ENCODE measurements at places on chromosomes 12 and 14.

- no peak for DNase-seq
Observed at GRCh38 chr14:37591311-37591940, 3.6 kb downstream of the FOXA1 start.

GRCh38 chr14:37807722-37808121 is 212.3 kb downstream of the TTC6 start:
- no peak for DNase-seq

DNA sequence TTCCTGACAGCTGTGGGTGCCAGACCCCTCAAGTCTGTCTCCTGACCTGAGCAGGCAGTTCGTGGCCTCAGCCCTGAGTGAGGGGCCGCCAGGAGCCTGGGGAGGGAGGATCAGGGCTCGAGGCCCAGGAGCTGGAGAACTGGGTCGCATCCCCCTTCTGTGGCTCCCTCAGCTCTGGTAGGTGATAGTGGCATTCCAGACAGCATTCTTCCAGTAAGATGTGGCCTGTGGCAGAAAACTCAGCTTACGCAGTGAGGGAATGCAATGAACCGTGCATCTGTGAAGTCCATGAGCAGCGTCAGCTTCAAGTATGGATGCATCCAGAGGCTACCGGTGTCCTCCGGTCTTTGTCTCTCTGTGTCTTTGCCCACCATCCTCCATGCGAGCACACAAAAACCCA is 28.4 kb upstream of the FBRSL1 start:
- DNase-seq = no peak

- no peak for DNase-seq
Observed at GRCh38 chr12:82040987-82041743, 282.0 kb upstream of the PPFIA2 start.

GRCh38 chr12:50925342-50925651 is 27.0 kb upstream of the HIGD1C start:
- DNase-seq = peak; percentile 84

GRCh38 chr12:12561371-12562015 is 1.2 kb downstream of the DUSP16 start:
- DNase-seq = no peak

DNA sequence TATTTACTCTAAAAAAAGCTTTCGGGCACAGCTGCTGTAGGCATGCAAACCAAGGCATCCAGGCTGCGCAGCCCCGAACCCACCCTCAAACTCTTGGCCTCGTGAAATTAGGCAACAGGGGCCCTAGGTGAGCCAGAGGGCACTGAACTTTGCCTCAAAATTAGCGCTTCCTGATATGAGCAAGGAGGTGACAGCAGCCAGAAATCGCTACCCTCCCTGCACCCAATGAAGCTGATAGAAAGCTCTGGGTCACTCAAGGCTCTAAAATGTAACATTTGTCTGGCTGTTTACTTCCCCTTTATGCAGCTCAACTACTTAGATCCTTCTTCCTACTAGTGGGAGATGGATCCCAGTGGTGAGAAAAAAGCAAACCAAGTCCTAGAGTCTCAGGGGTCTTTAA is 61.8 kb downstream of the PITPNM2 start:
- no peak for DNase-seq

GRCh38 chr12:130124605-130125244 is 37.5 kb upstream of the FZD10 start:
- no peak for DNase-seq

GRCh38 chr12:86675197-86675596 is 419.0 kb upstream of the MGAT4C start:
- DNase-seq = no peak

All from Jurkat, Clone E6-1 (cell line).